ENCODE measurements at places on chromosomes 2 and 18.

DNA sequence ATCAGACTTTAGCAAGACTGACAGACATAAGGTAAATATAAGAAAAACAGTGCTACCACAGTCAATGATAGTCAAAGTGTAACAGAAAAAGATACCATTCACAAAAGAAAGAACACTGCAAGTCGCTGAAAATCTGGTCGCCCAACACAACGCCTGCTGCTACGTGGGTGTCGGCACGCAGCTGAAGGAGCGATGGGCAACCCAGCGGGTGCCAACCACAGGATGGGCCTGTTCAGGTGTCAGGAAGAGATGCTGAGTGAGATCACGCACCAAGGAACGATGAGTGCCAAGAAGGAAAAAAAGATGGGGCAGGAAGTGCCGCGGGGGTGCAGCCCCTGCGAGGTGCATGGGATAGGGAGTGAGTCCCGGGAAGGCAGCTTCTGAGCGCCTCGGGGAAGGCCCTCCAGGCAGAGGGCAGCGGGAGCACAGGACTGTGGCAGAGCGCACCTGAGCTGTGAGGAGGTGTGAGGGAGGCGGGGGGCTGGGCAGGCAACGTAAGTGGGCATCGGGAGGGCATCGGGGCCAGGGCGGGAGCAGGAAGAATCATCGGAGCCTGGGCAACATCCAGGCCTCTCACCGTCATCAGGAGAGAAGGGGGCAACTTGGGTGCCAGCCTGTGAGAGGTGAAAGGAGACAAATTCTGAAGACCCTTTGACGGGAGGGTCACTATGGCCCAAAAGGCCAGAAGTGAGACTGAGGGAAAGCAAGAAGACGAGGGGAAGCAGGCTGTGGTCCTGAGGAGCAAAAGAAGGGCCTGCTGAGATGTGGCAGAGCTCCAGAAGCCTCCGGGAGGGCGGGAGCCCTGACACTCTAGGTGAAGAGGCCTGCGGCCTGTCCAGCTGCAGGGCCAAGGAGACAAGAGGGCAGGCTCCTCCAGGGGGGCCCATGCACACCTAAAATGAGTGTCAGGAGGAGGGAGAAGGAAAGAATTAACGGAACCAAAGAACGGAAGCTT, 14.8 kb upstream of the MTERF4 start:
- no peak for DNase-seq

- DNase-seq, result no peak
These were observed 3.7 kb upstream of the NEMP2 start for GRCh38 chr2:190538201-190538600.

- no peak for DNase-seq
These were observed 114.6 kb upstream of the ARHGAP28 start for GRCh38 chr18:6614952-6615351.

- no peak for DNase-seq
These were observed 602.2 kb downstream of the XIRP2 start for GRCh38 chr2:167490455-167490854.

GRCh38 chr18:11304928-11305327, 155.6 kb upstream of the PIEZO2 start:
- no peak for DNase-seq

GRCh38 chr2:204625135-204625534, 79.9 kb downstream of the PARD3B start:
- DNase-seq, result no peak

DNA sequence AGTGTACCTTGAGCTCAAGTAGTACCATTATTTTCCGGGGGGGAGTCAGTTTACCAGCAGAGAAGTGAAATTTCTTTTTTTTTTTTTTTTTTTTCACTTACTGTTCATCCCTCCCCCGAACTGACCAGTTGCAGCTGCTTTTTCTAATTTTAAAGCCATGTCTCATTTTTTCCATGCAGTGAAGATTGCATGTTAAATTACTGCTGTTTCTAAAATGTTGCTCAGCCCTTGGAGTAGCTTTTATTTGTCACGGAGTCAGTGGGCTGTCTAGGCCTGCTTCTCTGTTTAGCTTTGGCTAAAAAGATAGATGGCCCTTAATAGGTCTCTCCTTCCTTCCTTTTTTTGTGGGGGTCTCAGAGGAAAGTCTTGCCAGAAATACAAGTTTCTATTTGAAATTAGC, 70.2 kb downstream of the NGEF start:
- DNase-seq, result no peak

GRCh38 chr18:57759650-57760049, 43.5 kb downstream of the ATP8B1 start:
- DNase-seq, result no peak

DNA sequence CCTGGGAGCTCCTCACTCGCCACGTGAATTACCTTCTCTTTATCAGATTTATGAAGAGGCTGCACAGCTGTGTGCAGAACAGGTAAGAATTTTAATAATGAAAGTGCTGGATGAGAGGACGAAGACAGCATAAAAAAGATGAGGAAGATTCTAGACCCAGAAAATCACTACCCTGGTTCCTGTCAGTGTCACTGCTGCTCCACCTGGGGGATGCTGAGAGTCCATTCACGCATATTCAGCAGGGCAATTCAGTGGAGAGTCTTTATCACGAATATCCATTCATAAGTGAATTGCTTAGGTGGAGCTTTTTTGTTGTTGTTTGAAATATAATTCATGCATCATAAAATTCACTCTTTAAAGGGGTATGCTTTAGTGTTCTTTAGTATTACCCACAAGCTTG, 52.0 kb downstream of the MRPL33 start:
- no peak for DNase-seq

GRCh38 chr18:48992791-48993555, 42.2 kb upstream of the SMAD7 start:
- DNase-seq, result no peak

- DNase-seq, result no peak
These were observed 141.4 kb downstream of the VAPA start for GRCh38 chr18:10055125-10055750.

GRCh38 chr2:73928963-73929347, 2.3 kb downstream of the DGUOK start:
- no peak for DNase-seq

DNA sequence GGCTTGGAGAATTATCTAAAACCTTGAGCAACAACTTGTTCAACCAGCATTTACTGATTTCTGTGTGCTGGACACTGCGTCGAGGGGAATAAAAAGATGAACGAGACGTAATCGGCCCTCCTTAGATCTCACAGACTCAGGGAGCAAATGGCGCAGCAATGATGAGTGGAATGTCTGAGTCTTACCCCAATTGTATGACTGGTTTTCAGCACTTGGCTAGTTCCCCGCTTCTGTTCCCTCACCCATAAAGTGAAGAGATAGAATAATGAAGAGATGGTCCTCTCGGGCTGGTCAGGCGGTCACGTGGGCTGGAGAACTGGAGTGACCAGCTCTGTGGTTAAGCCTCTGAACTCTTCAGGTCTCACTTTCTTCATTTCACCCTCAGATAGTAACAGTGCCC, 17.3 kb upstream of the GATA6 start:
- DNase-seq, result no peak

- no peak for DNase-seq
These were observed 36.5 kb downstream of the PSMD14 start for GRCh38 chr2:161344692-161345091.

GRCh38 chr2:64635976-64636911, 17.5 kb downstream of the SERTAD2 start:
- no peak for DNase-seq

- DNase-seq, result no peak
These were observed 49.3 kb upstream of the DNAJC10 start for GRCh38 chr2:182666674-182667314.

GRCh38 chr2:45820048-45820447, 168.6 kb downstream of the PRKCE start:
- DNase-seq, result no peak

DNA sequence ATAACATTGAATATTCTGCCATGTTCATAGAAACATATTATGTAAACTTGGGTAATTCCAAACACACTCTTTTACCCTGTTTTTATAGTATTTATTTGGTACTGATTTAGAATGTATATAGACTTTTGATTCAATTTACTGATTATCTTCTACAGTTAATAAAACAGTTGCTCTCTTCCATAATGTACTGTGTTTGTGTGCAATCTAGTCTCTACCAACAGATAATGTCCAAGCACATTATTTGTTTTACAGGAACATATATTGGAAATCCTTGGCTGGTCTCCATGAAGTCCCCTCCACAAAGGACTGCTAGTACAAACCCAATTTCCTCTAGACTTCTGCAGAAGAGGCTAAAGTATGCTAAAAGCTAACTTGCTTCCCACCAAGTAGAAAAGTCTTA, 386.6 kb downstream of the RND3 start:
- no peak for DNase-seq

DNA sequence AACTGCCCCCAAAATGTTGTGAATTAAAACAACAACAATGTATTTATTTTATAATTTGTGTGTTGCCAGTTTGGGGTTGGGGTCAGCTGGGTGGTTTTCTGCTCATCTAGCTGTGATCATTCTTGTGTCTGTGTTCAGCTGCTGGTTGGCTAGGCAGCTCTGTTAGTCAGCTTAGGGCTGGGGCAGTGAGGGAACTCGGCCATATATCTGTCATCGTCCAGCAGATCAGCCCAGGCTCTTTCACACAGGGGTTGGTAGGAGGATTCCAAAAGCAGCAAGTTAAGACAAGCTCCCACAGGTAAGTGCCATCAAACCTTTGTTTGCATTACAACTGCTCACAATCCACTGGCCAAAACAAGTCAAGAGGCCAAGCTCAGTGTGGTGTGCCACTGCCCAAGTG, 121.5 kb downstream of the LPIN1 start:
- DNase-seq, result no peak

DNA sequence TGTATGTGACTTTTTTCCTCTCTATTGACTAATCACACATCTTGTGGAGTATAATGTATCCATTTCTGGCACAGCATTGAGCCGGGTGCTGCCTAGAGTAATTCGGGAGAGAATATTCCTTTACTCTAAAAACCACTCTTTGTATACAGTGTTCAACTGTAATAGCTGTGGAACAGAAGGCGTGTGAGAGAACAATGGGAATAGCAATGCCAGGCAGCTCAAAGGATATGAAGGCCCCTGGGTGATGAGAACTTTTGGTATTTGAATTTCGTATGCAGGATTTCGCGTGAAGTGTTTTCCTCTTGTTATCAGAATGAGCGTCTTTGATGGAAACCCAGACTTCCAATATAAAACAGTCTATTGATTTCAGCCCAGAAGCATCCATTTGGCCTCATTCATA, 84.6 kb upstream of the MAP3K20 start:
- DNase-seq, result no peak

- DNase-seq, result no peak
These were observed 22.7 kb downstream of the RNF138 start for GRCh38 chr18:32114293-32114942.

DNA sequence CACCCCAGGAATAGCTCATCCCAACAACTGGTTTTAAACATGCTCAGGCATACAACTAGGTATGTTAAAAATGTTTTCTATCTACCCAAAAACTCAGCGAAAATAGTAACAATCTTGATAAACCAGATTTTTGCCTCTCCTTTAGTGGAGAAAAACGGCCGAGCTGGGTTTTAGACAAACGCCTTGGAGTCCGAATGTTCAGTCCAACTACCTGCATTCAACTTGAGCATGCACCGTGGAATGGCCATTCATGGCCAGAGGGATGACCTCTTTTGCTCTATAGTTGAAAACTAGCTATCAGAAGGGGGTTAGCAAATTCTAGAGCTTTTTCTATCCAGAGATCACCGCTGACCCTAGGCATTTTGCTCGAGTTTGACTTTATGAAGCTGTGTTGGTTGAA, 30.8 kb downstream of the PDIA6 start:
- no peak for DNase-seq

GRCh38 chr18:79871481-79872091, 73.8 kb downstream of the KCNG2 start:
- DNase-seq, result no peak

- no peak for DNase-seq
These were observed 144.3 kb upstream of the ZFP36L2 start for GRCh38 chr2:43370705-43371104.

GRCh38 chr18:34780856-34781255, 70.8 kb downstream of the DTNA start:
- no peak for DNase-seq

DNA sequence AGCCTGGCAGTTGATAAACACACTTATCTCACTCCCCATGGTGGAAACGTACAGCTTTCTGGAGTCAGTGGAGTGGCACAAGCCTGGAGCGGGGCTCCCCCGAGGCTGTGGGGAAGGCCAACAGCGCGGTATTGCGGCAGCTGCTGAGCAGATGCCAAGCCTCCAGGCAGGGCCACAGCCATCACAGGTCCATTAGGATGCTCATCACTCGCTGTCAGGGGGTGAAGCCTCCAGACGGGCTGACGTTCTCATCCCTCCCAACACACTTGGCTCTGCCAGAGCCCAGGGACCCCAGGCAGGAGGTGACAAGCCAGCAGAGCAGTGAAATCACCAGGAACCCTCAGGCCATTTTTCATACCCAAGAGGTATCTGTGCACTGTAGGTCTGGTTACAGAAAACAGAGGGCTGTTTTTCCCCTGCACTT, 529.2 kb upstream of the KLHL29 start:
- DNase-seq, result no peak

GRCh38 chr18:43805646-43806194, 528.4 kb upstream of the SYT4 start:
- DNase-seq, result no peak

DNA sequence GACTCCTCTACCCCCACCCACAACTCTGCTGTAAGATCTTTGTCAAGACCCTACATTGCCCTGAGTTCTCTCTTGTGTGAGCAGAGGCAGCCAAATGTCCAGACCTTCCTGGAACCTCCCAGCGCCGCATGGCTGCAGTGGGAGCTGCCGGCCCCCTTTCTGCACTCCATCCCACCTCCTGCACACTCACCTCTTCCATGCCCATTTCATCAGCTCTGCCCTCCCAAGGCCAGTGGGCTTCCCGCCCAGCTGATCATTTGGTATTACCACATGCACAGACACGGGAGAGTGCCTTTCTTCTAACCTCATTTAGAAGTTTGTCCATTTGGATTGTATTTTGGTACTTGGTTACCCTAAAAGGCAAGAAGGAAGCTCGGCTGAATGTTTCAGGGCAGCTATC, 2.0 kb downstream of the IL1R2 start:
- no peak for DNase-seq

- DNase-seq, result no peak
These were observed 18.3 kb downstream of the YPEL5 start for GRCh38 chr2:30165050-30165520.

GRCh38 chr2:162538967-162539366, 195.0 kb downstream of the GCA start:
- no peak for DNase-seq

DNA sequence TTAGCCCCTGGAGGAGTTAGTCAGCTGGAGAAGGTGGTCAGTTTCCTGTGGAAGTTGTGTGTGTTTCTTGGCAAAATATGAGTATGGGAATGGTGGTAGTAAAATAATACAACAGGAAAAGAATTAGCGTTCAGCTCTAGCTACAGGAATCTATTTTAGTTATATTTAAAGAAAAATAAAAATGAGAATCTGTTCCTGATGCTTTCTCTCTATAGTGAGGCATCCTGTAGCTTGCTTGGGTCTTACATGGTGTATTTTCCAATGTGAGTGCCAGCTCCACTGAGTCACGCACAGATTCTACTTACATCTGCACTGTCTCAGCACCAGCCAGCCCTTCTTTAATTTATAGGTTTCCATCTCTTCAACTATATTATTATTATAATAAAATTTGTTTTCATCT, 132.2 kb downstream of the BIRC6 start:
- no peak for DNase-seq

- no peak for DNase-seq
These were observed 117.7 kb downstream of the RBMS1 start for GRCh38 chr2:160375802-160376469.

GRCh38 chr18:52190195-52190594, 149.8 kb upstream of the DCC start:
- DNase-seq, result no peak

- no peak for DNase-seq
These were observed 202.4 kb upstream of the OSR1 start for GRCh38 chr2:19560785-19561184.

Measured in cortex of kidney (tissue), 1 donor.